ENCODE measurements at places on chromosomes 12 and 14. TPM values are rescaled to one million over a fixed set of nuclear protein-coding genes. Genes with fewer than 3 reads are reported as not detected.

Gene NKX2-1
- total RNA-seq, result not detected

Gene AQP6
- not detected for total RNA-seq

Gene AICDA
- not detected for total RNA-seq

Gene HPD
- not detected for total RNA-seq

Measured in mammary microvascular endothelial cell (primary cell).